Cardiac muscle cell (in vitro differentiated cells and primary cell): ENCODE measurements at places on chromosomes 12 and 14. TPM values are rescaled to one million over a fixed set of nuclear protein-coding genes. Genes with fewer than 3 reads are reported as not detected.

The ISM2 gene
- 0.53 and 0.83 TPM in 2 replicates for total RNA-seq

The SIX6 gene
- not detected in 2 replicates for total RNA-seq

The RHOJ gene
- 0.18 TPM in 1 of 2 replicates, not detected in the other for total RNA-seq

The PPP1R1A gene
- total RNA-seq: 138 and 154 TPM in 2 replicates

The PPP4R4 gene
- 0.78 and 9.8 TPM in 2 replicates for total RNA-seq

The TTLL5 gene
- 23.5 and 28.4 TPM in 2 replicates for total RNA-seq

The DTD2 gene
- 40.1 and 45.2 TPM in 2 replicates for total RNA-seq

GRCh38 chr12:51488281-51488680, 63.6 kb downstream of the SLC4A8 start:
- no peaks in the 10 kb centered on the region for H3K36me3 ChIP-seq
- DNase-seq: peak; percentile 26
- H3K4me1 ChIP-seq: peaks cover 16% of the 10 kb centered on the region
- H3K27me3 ChIP-seq: no peaks in the 10 kb centered on the region

DNA sequence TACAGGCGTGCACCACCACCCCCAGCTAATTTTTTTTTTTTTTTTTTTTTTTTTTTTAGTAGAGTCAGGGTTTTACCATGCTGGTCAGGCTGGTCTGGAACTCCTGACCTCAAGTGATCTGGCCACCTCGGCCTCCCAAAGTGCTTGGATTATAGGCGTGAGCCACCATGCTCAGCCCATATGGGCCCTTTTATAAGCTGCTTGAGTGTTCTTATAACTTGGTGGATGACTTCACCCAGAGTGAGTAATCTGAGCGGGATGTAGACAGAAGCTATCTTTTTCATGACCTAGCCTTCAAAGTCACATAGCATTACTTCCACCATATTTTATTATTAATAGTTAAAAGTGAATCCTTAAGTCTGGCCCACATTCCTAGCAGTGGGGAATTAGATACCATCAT, 16.4 kb downstream of the BBOF1 start:
- DNase-seq: no peak
- no peak overlapping the region for H3K27ac ChIP-seq
- H3K27me3 ChIP-seq: no peaks in the 10 kb centered on the region

DNA sequence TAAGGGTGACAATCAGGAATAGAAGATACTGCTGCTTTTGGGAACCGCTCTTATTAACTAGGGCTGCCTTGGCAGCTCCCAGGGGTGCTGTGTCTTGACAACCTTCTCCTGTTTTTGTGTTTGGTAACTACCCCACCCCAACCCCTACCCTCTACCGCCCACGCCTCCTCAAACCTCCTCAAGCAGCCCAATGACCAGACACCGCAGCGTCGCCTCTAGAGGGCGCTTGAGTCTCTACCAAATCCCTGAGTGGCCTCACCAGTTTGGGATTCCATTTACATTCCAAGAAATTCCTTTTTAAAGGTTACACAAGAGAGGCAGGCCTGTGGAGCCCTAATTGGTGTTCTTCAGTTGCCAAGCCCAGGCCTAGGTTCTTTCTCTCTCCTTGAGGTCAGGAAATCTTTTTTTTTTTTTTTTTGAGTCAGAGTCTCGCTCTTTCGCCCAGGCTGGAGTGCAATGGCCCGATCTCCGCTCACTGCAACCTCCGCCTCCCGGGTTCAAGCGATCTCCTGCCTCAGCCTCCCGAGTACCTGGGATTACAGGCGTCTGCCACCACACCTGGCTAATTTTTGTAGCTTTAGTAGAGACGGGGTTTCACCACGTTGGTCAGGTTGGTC, 72.4 kb upstream of the USP44 start:
- no peaks in the 10 kb centered on the region for H3K36me3 ChIP-seq
- peaks cover 16% of the 10 kb centered on the region for H3K27me3 ChIP-seq
- peak; percentile 85 for DNase-seq
- no peak overlapping the region for H3K27ac ChIP-seq

GRCh38 chr12:93127582-93128331, 198.7 kb upstream of the EEA1 start:
- no peak overlapping the region for H3K4me3 ChIP-seq
- H3K36me3 ChIP-seq: no peaks in the 10 kb centered on the region
- H3K4me1 ChIP-seq: peaks cover 46% of the 10 kb centered on the region
- peak; percentile 87 for DNase-seq
- no peaks in the 10 kb centered on the region for H3K27me3 ChIP-seq
- H3K27ac ChIP-seq: peak overlapping the region; percentile 72

DNA sequence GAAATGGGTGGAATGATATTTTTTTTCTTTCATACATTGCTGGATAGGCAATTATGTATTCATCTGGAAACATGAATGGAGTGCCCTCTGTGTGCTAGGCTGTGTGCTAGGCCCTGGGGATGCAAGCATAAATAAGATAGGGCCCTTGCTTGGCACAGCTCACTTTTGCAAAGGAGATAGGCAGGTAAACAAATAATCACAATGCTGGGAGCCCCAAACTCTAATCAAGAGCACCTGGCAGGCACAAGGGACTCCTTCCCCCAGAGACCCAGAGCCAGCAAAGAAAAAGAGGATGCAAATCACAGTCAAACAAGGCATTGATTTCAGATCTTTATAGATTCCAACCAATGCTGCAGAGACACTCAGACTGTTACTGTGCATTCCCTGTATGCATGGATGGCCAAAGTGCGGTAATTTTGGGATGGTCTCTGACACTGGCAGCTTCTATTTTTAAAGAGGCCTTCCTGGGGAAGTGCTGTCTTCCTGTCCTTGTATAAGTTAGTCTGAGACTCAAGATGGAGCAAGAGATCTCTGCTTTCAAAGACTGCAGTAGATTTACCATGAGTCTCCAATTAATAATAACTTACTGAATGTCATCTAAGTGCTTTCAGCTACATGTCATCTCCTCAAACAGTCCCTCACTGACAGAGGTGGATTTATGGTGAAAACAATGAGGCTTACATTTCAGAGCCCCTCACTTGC, 45.1 kb upstream of the CPM start:
- DNase-seq: no peak
- H3K27me3 ChIP-seq: no peaks in the 10 kb centered on the region
- H3K4me3 ChIP-seq: no peak overlapping the region
- no peaks in the 10 kb centered on the region for H3K36me3 ChIP-seq
- no peak overlapping the region for H3K27ac ChIP-seq
- H3K4me1 ChIP-seq: peaks cover 10% of the 10 kb centered on the region

DNA sequence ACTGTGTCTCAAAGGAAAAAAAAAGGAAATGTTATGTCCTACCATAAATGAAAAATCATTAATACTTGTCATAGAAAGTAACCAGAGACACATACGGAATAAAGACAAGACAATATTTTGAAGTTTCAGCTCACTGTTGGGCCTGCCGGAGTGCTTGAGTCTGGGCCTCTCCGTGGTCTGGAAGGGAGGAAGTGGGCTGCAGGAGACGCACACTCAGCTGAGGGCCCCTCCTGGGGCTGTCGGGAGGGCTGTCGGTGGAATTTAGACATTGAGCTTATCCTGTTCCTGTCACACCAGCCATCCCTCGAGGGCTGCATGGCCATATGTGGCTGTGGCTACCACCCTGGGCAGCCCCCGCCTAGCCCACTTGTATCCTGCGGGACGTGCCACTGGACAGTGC, 80.6 kb downstream of the DDX51 start:
- H3K27me3 ChIP-seq: no peaks in the 10 kb centered on the region
- no peak for DNase-seq
- H3K36me3 ChIP-seq: peaks cover 28% of the 10 kb centered on the region
- H3K4me3 ChIP-seq: no peak overlapping the region

DNA sequence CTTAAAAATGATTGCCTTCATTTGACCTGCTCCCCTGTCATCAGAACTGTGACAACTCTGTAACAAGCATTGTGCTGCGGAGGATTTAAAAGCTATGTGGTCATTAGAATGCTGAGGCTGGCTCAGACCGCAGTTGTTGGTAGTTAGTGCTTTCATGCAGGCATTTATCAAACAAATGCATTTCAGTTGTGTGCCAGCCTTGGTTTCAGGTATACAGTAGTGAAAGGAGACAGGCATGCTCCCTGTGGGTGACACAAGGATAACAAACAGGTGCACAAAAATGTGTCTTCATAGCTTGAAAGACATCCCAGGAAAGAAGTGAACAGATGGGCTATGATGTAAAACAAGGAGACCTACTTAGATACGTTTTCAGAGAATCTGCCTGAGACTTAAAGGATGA, 60.6 kb downstream of the MARK3 start:
- DNase-seq: no peak
- peaks cover 24% of the 10 kb centered on the region for H3K4me1 ChIP-seq
- H3K36me3 ChIP-seq: no peaks in the 10 kb centered on the region
- H3K4me3 ChIP-seq: no peak overlapping the region

DNA sequence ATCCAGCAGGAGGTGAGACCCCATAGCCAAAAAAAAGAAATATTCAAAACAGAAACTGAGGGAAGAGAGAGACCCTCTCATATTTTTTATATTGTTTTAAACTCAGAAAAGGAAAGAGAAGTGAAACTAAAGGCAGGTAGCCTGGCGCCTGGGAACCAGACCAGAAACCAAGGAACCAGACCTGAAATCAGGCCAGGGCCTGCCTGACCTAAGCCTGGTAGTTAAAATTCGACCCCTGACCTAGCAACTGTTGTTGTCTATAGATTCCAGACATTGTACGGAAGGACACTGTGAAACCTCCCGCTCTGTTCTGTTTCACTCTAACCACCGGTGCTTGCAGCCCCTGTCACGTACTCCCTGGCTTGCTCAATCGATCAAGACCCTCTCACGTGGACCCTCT, 38.5 kb upstream of the CD163 start:
- H3K4me3 ChIP-seq: no peak overlapping the region
- no peak overlapping the region for H3K27ac ChIP-seq
- no peaks in the 10 kb centered on the region for H3K27me3 ChIP-seq
- H3K4me1 ChIP-seq: no peaks in the 10 kb centered on the region

DNA sequence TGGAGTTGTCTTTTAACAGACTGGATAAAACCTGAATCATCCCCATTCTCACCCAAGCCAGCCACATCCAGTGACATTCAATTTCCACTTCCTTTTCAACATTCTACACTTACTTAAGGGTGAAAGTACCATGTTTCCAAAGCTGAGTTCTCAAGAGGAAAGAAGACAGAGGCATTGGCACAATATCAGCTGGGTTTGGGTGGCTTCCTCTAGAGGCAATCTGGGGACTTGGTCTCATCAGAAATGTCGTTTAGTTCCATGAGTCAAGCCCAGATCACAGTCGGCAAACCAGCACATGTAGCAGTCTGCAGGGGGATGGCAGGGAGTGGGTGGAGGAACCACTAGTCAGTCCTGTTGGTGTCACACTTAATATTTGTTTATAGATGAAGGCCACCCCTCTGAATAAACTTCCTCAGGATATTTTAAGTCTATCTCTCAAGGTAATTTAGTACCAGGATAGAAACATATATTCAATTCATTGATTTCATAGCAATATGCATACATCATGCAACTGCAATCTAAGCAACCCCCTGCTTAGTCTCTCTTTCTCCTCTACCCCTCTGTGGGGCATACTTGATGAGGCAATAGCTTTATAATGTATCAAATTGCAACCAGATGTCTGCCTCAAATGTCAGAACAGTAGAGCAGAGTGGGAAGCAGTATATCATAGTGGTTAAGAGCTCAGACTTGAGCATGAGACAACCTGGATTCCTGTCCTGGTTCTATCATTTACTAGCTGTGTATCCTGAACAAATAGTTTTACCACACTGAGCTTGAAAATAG, 3.0 kb downstream of the SRRM4 start:
- no peaks in the 10 kb centered on the region for H3K36me3 ChIP-seq
- no peak overlapping the region for H3K4me3 ChIP-seq

DNA sequence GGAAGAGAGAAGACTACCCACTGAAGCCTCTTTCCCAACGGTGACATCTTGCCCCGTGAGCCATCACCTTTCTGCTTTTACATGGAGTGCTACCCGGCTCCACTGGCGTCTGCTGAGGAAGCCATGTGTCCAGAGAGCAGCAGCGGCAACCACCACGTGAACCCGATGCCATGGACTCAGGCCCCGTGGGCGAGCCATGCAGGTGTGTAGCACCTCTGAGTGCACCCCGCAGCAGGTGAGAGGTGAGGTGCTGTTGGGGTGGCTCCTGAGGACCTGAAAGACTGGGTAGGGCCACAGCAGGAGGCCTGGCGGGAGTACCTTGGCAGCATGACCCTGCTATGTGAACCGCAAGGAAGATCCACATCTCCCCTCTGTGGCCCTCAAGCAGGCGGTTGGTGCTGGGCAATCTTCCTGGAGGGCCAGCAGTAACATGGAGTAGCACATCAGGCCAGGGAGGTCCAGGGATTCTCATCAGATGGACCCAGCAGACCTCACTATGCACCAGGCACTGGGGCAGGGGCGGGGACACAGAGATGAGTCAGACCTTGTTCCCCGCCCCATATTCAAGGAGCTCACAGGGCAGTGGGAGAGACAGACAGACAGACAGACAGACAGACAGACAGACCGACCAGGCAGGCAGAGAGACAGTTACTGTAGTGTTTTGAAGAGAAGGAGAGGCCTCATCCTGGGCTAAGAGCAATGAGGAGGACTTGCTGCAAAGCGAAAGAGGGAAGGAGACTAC, 129.6 kb downstream of the PAPOLA start:
- H3K36me3 ChIP-seq: no peaks in the 10 kb centered on the region
- H3K27me3 ChIP-seq: no peaks in the 10 kb centered on the region
- H3K4me3 ChIP-seq: no peak overlapping the region
- DNase-seq: no peak
- H3K27ac ChIP-seq: no peak overlapping the region

GRCh38 chr14:75425446-75425845, 2.4 kb upstream of the JDP2 start:
- no peaks in the 10 kb centered on the region for H3K36me3 ChIP-seq
- H3K4me1 ChIP-seq: peaks cover 26% of the 10 kb centered on the region
- H3K27me3 ChIP-seq: no peaks in the 10 kb centered on the region

DNA sequence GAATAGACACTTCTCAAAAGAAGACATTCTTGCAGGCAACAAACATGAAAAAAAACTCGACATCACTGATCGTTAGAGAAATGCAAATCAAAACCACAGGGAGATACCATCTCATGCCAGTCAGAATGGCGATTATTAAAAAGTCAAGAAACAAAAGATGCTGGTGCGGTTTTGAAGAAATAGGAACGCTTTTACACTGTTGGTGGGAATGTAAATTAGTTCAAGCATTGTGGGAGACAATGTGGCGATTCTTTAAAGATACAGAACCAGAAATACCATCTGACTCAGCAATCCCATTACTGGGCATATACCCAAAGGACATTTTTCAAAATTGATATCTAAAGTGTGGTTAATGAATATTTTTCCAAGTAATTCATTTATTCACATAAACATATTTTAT, 39.6 kb upstream of the LIN7A start:
- H3K27me3 ChIP-seq: no peaks in the 10 kb centered on the region
- DNase-seq: no peak
- no peaks in the 10 kb centered on the region for H3K36me3 ChIP-seq
- H3K27ac ChIP-seq: no peak overlapping the region
- no peak overlapping the region for H3K4me3 ChIP-seq
- H3K4me1 ChIP-seq: no peaks in the 10 kb centered on the region

- no peak for DNase-seq
- H3K27me3 ChIP-seq: no peaks in the 10 kb centered on the region
- no peak overlapping the region for H3K27ac ChIP-seq
- no peak overlapping the region for H3K4me3 ChIP-seq
- no peaks in the 10 kb centered on the region for H3K4me1 ChIP-seq
- H3K36me3 ChIP-seq: no peaks in the 10 kb centered on the region
These were observed 45.6 kb upstream of the BCL2L14 start for GRCh38 chr12:12024911-12025682.

- no peak overlapping the region for H3K4me3 ChIP-seq
- H3K27me3 ChIP-seq: no peaks in the 10 kb centered on the region
- H3K27ac ChIP-seq: no peak overlapping the region
- no peaks in the 10 kb centered on the region for H3K4me1 ChIP-seq
- no peaks in the 10 kb centered on the region for H3K36me3 ChIP-seq
These were observed 63.8 kb downstream of the MVK start for GRCh38 chr12:109637348-109637747.

- no peak overlapping the region for H3K4me3 ChIP-seq
- H3K27ac ChIP-seq: no peak overlapping the region
- H3K36me3 ChIP-seq: no peaks in the 10 kb centered on the region
- peaks cover 83% of the 10 kb centered on the region for H3K27me3 ChIP-seq
These were observed 12.2 kb upstream of the COL2A1 start for GRCh38 chr12:48016373-48017020.
